Activated CD8-positive, alpha-beta memory T cell treated with anti-CD3 and anti-CD28 coated beads for 4 hours (primary cell): ENCODE measurements at places on chromosomes 2 and 18.

DNA sequence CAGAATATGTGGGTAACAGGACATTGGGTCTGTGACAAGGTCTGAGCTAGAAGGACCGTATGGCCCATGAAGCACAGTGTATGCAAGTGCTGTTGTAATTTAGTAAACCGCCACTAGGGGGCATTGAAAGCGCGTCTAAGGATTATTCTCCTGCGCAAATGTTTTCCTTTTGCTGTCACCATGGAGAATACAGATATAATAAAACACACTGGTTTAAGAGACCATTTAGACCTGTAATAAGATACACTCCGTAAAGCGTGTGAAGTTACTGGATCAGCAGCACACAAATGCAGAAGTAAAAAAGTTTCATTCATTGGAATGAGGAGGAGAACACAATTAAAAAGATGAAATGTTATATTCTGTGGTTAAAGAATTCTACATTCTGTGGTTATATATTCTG lies 272.4 kb downstream of the AGAP1 start:
- peak; percentile 20 for DNase-seq

- no peak for DNase-seq
These were observed 54.2 kb downstream of the INPP4A start for GRCh38 chr2:98498703-98499440.

- DNase-seq: no peak
These were observed 44.4 kb upstream of the PEX13 start for GRCh38 chr2:60972889-60973656.

DNA sequence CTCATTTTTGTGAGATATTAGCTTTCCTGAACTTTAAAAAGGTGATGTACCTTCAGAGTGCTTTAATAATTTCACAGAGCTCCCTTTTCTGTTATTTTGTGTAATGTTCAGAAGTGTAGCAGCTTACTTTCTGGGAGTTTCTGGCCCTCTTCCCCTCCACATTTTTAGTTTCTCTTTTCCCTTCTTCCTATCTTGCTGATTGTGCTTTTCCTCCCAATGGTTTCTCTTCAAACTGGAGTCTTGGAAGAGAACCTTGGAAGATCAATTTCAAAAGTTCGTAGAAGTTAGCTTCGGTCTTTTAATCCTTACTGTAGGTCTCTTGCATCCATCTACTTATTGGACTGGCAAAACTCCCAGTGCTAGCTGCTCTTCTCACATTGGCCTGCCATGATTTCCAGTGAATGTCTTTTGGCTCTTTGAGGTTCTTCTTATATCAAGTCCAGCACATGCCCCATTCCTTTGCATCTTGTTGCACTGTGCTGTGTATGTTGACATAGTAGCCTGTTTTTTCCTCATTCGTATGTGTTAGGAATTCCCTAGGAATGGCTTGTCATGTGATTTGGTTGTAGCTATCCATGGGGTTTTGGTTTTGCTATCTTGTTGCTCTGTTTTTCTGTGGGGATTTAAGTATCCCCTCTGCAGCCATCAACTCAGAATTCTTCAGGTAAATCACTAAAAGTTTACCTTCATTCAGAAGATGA lies 7.8 kb downstream of the CCNT2 start:
- no peak for DNase-seq

DNA sequence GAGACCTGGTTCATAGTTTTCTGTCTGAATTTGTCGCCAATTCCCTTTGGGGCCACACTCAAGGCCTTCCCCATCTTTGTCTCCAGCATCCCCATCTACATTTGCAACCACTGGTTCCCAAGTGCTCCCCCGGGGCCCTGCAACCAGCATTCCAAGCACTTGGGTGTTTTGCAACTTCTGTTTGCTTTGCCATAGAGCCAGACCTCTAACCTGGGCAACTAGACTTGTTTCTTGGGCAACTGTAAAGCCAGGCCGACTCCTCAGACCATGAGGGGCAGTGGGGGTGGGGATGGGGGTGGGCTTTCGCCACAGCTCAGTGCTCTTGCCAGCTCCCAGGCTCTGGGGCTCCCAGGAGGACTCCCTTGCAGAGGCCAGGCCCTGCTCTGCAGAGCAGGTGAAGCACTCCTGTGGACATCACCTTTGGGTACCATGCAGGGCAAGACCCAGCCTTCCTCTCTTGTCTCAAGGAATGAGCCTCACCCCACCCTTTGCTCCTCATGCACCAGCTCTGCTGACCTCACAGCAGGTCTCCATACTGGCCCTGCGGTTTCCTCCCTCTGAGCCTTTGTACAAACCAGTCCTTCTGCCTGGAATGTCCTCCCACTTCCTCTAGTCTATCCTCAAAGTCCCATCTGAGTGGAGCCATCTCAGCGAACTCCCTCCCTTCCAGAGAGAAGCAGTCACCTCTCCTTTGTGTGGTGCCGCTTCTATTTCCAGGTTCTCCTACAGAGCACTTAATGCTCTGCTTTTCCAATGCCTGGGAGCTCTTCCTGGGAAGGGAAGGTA lies 126.7 kb upstream of the MYCN start:
- no peak for DNase-seq

DNA sequence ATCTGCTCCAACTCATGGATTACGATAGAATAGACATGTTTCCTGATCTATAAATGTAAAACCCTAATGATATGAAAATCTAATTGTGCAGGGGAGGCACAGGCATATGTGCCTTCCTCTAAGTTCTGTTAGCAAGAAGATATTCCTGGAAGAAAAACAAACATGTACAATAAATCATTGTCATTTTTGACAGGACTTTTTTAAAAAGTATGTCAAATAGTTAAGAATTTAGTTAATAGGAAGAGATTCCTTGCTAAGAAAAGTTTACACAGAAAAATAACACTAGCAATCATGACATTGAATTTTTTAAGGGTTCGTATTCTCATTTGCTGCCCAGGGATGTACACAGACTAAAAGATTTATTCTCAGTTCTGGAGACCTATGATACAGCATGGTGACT lies 15.3 kb upstream of the CREB1 start:
- DNase-seq: no peak
